Mesendoderm (in vitro differentiated cells): ENCODE measurements at places on chromosomes 3 and 15.

GRCh38 chr3:102057781-102058421, 208.6 kb downstream of the NFKBIZ start:
- DNase-seq: no peak

DNA sequence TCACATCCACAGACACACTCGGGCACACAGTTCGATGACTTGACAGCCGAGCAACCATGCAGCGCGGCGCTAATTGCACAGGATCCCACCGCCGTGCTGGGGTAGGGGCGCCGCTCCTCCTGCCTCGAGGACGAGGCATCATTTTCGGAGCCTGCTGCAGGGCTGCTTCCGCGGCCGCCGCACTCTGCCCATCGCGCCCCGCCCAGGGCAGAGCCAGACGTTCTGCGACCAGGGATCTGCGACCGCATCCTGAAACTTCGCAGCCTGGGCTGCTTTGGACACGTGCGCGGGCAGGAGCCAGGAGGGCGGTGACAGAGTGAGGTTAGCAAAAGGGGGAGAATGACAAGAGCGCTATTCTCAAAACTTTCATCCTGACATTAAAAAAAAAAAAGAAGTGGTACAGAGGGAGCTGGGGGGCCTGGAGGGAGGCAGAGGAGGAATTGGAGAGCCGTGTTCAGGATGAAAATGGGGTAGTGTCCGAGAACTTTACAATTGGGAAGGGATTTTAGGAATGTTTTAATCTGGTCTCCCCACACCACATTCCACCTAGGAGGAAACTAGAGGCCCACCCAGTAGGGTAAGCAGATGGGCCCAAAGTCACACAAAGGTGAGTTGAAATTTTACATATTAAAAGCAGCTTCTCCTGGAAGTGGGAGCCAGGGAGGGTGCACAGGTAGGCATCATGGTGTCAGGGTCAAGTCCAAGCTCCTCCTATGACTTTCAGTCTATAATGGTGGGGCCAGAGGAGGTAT, 15.9 kb downstream of the IGDCC3 start:
- no peak for DNase-seq

DNA sequence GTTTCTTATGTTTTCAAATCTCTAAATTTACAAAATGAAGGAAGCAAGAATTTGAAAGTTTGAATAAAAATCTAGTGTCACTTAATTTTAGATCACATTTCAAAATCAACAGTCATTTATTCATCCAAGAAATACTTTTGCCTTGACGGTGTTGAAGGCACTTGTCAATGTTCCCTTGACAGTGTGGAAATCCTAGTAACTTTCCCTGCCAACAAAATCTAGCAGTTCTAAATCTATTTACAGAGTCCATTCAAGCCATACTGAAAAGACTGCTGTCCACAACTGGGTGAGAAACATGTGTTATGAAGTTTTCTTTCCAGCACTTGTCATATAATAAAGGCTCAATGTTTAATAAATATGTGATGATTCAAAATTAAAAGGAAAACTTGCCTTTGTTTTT, 8.6 kb upstream of the MAP2K5 start:
- DNase-seq: no peak

DNA sequence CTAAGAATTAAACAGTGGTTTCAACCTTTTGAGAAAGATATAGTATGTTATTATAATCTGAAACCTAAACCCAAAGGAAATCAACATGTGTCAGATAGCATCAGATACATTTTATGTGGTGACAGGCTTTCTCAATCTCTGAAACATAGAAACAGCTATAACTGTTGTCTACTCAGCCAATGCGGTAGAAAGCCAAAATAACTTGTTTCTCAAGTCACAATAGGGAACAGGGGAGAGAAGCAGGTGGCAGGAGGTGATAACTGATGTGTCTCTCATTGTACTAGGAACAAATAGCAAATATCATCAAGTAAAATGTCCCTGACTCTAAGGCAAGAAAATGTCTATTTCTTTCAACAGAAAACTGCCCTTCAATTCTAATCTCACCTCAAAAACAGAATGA, 38.6 kb downstream of the DENND6A start:
- DNase-seq: no peak

DNA sequence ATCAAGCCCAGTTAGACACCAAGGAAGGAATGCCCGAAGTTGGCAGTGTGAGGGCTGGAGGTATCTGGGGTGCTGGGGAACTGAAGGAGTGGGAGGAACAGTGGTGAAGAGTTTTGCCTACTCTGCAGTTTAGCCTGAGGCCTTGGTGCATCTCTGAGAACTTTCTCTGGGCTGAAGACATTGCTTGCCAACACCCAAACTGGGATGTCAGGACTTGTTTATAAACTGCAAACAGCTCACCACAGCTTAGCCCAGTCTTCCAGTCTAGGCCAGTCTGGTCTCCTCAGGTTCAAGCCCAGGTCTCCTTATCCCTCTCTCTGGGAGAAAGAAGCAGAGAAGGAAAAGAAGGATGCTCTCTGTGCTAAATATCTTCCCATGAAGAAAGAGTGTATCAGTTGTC, 68.0 kb upstream of the BOC start:
- DNase-seq: no peak

GRCh38 chr3:14199641-14200040, 21.0 kb downstream of the LSM3 start:
- DNase-seq: no peak

DNA sequence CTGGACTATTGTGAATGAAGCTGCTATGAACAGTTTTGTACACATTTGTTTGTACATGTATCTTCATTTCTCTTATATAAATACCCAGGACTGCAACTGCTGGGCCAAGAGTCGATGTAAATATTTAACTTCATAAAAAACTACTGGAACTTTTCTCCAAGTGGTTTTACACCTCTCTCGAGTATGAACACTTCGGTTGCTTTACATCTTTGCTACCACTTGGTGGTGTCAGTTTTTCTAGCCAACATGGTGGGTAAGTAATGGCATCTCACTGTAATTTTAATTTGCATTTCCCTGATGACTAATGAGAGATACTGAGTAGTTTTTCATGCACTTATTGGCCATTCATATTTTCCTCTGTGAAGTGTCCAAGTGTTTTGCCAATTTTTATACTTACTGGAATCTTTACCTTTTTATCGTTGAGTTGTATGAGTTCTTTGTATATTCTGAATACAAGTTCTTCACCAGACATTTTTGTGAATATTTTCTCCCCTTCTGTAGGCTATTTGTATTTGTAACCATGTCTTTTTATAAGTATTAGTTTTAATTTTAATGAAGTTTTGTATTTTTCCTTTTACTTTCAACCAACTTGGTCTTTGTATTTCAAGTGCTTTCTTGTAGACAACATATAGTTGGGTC, 44.4 kb downstream of the PCOLCE2 start:
- DNase-seq: peak; percentile 64

GRCh38 chr15:74839526-74840395, 3.2 kb downstream of the ULK3 start:
- peak; percentile 75 for DNase-seq

DNA sequence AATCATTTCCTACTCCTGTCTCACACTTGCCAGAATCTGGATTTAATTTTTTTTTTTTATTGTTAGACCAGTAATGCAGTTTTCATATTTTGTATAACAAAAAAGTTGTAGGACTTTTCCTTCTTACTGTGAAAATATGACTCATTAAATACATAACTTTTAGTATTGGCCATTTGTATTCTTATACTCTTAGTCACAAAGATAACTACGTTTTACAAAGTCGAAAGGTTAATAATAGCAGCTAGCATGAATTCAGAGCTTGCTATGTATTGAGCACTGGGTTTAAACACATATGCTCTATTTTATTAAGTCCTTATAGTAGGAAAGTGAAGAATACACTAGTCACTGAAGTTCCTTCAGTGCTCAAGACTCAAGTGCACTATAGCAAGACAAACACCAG, 43.1 kb downstream of the LRRN1 start:
- no peak for DNase-seq

DNA sequence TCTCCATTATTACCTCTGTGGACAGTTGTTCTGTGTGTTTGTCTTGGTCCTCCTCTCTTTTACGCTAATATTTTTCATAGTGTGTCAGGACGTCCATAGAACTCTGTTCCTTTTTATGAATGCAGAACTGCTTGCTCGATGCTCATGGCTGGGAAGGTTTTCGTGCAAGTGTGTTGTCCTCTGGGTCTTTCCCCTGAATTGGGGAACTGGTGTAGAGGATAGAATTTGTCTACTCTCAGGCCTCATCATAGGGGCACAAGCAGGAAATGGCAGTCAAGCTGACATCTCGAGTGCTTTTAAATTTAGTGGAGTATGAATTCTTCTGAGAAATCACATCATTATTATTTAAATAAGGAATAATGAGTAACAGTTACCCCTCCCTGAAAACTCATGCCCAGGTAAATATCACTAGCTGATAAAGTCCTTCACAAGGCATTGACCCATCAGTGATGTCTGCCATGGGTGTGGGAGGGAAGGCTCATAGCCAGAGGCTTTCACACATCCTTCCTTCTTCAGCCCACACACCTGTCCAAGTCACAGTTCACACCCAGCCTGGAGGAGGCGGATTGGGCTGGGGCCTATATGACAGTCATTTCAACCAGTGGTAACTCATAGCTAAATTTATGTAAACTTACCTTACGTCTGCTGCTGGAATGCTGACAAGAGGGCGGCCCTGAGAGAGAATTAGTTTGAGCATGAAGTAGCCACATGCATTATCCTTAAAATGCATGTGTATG, 226.1 kb downstream of the PLCL2 start:
- DNase-seq: no peak

- no peak for DNase-seq
Observed at GRCh38 chr15:25374143-25374542, 64.7 kb downstream of the UBE3A start.

GRCh38 chr3:32249184-32249782, 10.8 kb downstream of the CMTM8 start:
- no peak for DNase-seq

DNA sequence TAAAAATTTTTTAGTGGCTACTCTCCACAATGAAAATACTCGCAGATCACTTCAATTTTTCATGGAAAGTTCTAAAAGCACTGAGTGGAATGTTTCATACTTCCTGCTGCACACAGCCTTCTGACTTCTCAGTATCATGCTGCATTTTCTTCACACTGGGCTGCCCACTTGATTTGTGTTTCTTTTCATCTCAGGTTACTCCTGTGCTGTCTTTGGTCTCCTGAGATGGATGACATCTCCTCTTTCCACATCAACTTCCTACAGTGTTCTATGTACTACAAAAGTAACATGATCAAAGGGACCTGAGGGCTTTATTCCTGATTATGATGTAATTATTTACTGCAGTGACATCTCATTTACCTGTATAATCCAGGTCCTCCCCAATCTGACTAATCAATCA, 927.7 kb downstream of the ROBO2 start:
- no peak for DNase-seq

GRCh38 chr3:56251343-56251945, 216.8 kb downstream of the ERC2 start:
- peak; percentile 56 for DNase-seq

DNA sequence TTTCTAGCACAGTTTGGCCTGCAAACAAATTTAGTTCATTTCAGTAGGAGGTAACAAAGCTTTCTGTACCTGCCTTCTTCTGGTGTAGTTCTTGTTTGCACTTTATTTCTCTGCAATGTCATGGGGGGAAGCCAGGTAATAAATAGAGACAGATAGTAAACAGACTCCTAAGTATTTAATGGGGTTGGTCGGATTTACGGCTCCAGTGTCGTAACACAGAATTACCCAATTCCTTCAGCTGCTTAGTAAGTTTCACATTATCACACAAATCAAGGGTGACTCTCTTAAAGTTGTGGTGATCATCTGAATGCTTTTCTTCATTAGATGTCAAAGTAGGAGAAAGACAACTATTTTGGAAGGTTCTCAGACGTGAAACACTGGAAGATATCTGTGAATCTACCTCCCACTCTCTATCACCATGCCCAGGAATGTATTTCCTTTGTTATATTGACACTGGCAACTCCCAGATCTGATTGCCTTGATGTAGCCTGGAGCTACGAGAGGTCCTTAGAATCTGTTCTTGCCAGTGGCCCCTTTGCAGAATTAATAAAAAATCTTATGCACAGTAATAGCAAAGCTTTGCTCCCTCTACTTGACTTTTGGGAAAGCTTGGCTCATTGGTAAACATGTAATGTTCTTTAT, 25.0 kb upstream of the TMC3 start:
- peak; percentile 36 for DNase-seq

- no peak for DNase-seq
Observed at GRCh38 chr15:100005013-100005412, 271.8 kb upstream of the LYSMD4 start.

DNA sequence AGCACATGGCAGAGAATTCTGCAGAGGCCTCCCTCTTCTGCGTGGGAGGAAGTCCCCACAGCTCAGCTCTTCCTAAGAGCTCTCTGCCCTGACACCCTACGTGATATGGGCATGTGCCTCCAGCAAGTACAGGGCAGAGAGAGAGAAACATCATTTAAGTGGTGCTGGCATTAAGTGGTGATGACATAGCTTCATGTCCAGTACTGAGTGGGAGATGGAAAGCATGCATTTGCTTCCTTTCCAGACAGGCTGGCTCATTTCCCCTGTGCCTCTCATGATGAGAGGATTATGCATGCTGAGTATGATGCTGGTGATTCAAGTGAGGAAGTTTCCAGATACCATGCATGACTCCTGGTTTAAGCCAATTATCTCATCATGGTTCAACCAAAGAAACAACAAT, 26.9 kb downstream of the BFSP2 start:
- no peak for DNase-seq
